ENCODE measurements at places on chromosomes 2 and 18.

- DNase-seq, result no peak
Observed at GRCh38 chr2:192940767-192941166, 746.0 kb upstream of the TMEFF2 start.

GRCh38 chr2:166361351-166362153 is 14.2 kb downstream of the SCN9A start:
- DNase-seq, result no peak

- no peak for DNase-seq
Observed at GRCh38 chr2:181310967-181311366, 146.2 kb upstream of the ITGA4 start.

- DNase-seq, result no peak
Observed at GRCh38 chr2:221448844-221449390, 123.2 kb downstream of the EPHA4 start.

DNA sequence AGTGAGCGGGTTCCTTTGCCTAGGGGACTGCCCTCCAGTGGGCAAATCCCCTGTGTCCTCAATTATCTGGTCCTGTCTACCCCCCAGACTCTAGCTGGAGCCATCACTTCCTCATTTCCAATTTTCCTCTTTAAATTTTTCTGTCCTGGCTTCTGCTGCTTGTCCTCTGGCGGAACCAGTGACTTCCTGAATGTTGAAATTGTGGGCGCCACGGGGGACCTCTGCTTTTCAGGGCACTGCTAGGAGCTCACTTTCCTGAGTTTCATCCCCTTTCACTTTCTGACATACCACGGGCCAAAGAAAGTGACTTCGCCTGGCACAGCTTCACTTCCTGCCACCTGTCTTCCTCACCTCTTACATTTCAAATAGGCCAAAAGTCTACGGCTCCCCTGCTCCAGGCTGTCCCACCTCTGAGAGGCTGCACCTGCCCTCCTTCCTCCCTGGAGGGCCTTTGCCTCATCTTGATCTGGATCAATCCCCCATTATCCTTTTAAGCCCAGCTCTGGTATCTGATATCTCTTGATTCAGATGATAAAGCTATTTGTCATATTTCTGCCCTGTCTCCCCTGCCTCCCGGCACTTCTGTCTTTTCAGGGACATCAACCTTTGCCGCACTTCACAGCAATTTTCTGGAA is 1.4 kb upstream of the MARCO start:
- no peak for DNase-seq

GRCh38 chr18:79581406-79581805 is 98.2 kb upstream of the CTDP1 start:
- DNase-seq, result no peak
